ENCODE measurements at places on chromosomes 1 and 21. TPM values are rescaled to one million over a fixed set of nuclear protein-coding genes. Genes with fewer than 3 reads are reported as not detected.

Gene CREB3L4
- 7.2 TPM for total RNA-seq

Gene TMEM82
- total RNA-seq = not detected

Gene NBPF11
- total RNA-seq = 12.0 TPM

Gene TFAP2E
- total RNA-seq = 0.62 TPM

Gene BCL2L15
- total RNA-seq = 1.4 TPM

Gene CELA3A
- total RNA-seq = not detected

All from occipital lobe (tissue), 3 donors.